Activated CD8-positive, alpha-beta memory T cell treated with anti-CD3 and anti-CD28 coated beads, Interleukin-2, amount 10 ng/mL, durations not matched to agents 7 days and 5 days (primary cell): ENCODE measurements at places on chromosomes 6 and 20.

DNA sequence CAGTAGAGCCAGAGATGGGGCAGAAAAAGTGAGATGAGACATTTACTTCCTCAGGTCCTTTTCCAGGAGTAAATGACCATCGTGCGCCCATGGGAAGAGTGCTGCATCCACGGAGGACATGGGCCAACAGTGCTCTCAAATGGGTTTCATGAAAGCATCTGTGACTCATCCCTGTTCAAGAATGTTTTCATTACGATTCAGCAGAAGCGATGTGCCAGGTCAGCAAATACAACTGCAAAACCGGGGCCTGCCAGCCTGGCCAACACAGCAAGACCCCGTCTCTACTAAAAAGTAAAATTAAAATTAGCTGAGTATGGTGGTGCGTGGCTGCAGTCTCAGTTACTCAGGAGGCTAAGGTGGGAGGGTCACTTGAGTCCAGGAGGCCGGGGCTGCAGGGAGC, 125.1 kb downstream of the LY86 start:
- H3K27me3 ChIP-seq = peaks cover 39% of the 10 kb centered on the region
- peaks cover 33% of the 10 kb centered on the region for H3K4me1 ChIP-seq
- H3K4me3 ChIP-seq = no peak overlapping the region
- no peaks in the 10 kb centered on the region for H3K36me3 ChIP-seq

DNA sequence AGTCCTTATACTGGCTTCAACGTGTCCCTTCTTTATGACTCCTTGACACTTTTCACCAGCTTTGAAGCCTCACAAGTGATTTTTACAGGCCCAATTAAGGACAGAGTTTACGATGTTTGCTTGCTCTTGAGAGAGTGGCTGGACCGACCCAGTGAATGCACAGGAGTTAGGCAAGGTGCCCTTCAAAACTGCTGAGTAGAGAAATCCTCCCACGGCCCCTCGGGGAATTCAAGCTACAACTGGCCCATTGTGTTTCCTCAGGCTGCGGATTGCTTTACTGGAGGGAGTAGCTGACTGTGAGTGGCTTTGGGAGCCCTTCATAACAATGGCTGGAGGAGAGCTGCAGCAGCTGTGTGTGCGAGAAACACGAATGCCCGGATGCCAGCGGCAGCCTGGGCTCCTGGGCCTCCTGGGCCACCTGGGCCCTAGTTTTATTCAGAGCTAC, 50.0 kb downstream of the SGK1 start:
- H3K27ac ChIP-seq = no peak overlapping the region
- H3K4me3 ChIP-seq = no peak overlapping the region
- DNase-seq = no peak

GRCh38 chr20:32521780-32522525, 63.2 kb downstream of the NOL4L start:
- peak; percentile 70 for DNase-seq
- no peak overlapping the region for H3K4me3 ChIP-seq
- H3K27ac ChIP-seq = peak overlapping the region; percentile 59

- no peaks in the 10 kb centered on the region for H3K27me3 ChIP-seq
- H3K4me3 ChIP-seq = no peak overlapping the region
- no peak overlapping the region for H3K27ac ChIP-seq
- peaks cover 2% of the 10 kb centered on the region for H3K4me1 ChIP-seq
Observed at GRCh38 chr6:157203312-157203744, 120.0 kb downstream of the TMEM242 start.

DNA sequence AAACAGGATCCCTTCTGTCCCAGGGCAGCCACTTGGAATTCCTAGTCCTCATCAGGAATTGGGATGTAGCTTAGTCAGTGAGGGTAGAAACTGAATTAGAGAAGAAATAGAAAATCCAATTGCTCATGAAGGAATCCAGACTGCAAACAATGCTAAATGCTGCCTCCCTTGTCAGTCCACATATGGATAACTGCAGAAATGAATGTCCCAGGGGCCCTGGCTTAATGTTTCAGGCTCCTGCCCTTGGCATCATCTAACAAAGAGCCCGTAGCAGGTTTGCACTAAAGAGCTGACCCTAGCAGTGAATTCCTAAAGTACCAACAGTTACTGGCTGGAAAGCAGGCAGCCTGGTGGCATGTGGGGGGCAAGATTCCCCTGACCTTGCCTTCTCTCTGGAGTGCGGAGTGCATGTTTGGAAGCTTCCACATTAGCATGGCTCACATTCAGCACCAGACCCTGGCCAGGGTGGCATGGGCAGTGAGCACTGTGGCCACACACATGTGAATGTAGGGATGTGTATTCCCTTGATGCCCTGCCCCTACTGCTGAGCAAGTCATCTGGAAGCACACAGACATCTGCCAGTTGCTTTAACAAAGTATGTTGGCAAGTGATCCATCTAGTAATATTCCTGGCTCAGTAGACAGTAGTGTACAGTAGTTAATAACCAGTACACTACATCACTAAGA, 394.5 kb downstream of the CDC5L start:
- no peaks in the 10 kb centered on the region for H3K27me3 ChIP-seq
- H3K27ac ChIP-seq = no peak overlapping the region
- H3K4me3 ChIP-seq = no peak overlapping the region
- H3K36me3 ChIP-seq = peaks cover 2% of the 10 kb centered on the region

DNA sequence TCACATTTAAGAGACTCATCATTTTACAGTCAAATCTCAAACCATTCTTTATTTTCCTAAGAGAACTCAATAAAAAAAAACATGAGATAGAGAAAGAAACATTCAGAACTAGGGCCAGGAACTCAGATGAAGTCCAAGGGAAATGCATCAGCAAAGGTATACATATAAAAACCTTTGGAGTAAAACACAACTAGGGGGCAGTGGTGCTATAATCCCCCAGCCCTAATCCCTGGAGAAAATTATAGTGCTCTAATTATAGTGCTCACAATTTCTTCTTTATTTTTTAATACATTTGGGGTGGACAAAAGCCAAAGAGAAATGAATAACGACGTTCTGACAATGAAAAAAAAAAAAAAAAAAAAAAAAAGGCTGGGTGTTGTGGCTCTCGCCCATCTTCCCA, 100.6 kb upstream of the EMILIN3 start:
- DNase-seq = no peak
- peaks cover 3% of the 10 kb centered on the region for H3K4me1 ChIP-seq
- peaks cover 23% of the 10 kb centered on the region for H3K36me3 ChIP-seq
- no peak overlapping the region for H3K4me3 ChIP-seq

- peaks cover 18% of the 10 kb centered on the region for H3K4me1 ChIP-seq
- H3K4me3 ChIP-seq = no peak overlapping the region
- DNase-seq = no peak
- no peak overlapping the region for H3K27ac ChIP-seq
- H3K27me3 ChIP-seq = no peaks in the 10 kb centered on the region
Observed at GRCh38 chr20:62156254-62156556, 12.6 kb downstream of the SS18L1 start.
